ENCODE measurements at places on chromosomes 1 and 21.
A peak's percentile ranks its signal among the peaks of the same experiment; 100 is the strongest.

- DNase-seq: peak; percentile 92
Measured at GRCh38 chr1:155250633-155251449, 4.4 kb downstream of the ENTREP3 start.

- DNase-seq: no peak
Measured at GRCh38 chr1:40823345-40823744, 38.8 kb downstream of the CITED4 start.

- no peak for DNase-seq
Measured at GRCh38 chr1:153070243-153070642, 1.2 kb downstream of the SPRR2B start.

GRCh38 chr1:31356427-31356826, 16.4 kb downstream of the FABP3 start:
- no peak for DNase-seq

DNA sequence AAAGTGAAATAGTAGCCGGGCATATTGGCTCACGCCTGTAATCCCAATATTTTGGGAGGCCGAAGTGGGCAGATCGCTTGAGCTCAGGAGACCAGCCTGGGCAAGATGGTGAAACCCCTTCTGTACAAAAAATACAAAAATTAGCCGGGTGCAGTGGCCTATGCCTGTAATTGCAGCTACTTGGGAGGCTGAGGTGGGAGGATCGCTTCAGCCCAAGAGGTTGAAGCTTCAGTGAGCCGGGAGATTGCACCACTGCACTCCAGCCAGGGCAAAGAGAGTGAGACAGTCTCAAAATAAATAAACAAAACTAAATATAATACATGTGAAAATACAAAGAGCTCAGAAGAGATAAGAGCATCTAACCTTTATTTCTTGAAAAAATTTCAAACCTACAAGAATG, 2.3 kb upstream of the MSTO1 start:
- DNase-seq: no peak

DNA sequence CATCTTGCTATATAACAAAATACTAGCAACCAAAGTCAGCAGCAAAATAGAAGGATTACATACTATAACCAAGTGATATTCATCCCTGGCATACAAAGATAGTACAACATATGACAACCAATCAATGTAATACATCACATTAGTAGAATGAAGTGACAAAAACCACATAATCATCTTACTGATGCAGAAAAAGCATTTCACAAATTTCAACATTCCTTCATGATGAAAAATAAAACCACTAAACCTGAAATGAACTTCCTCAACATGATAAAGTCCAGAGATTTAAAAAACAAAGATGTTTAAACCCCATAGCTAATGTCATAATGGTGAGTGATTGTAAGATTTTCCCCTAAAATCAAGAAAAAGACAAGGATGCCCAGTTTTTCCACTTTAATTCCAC, 18.6 kb downstream of the RO60 start:
- no peak for DNase-seq

GRCh38 chr1:109201123-109201703, 12.5 kb upstream of the SARS1 start:
- DNase-seq: peak; percentile 77

DNA sequence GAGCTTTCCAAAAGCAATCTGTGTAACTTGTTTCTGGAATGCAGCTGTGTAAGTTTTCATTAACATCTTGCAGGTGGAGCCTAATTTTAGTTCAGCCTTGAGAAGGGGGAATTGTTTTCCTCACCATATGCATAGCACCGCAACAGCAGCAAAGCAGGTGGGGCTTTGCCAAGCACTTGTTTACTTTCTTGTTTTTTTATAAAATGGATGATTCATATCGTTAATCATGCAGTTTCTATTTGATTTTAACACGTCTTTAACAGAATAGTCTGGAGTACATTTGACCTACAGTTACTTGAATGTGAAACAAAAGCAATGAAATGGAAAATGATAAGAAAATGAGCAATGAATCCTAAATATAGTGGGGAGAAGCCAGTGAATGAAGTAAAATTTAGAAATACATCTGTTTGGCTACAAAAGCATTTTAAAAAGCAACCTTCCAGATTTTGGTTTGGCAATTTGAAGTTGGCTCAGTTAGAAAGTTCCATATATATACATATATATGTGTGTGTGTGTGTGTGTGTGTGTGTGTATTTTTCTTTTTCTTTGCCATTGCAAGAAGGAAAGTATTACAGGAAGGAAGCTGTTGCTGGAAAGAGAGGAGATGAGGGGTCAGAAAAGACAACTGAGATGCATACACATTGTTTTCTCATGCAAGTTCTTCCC, 119.0 kb upstream of the ADGRL2 start:
- DNase-seq: no peak

GRCh38 chr1:177328251-177328650, 157.5 kb downstream of the BRINP2 start:
- no peak for DNase-seq

GRCh38 chr1:183219616-183220009, 33.5 kb downstream of the LAMC2 start:
- no peak for DNase-seq

DNA sequence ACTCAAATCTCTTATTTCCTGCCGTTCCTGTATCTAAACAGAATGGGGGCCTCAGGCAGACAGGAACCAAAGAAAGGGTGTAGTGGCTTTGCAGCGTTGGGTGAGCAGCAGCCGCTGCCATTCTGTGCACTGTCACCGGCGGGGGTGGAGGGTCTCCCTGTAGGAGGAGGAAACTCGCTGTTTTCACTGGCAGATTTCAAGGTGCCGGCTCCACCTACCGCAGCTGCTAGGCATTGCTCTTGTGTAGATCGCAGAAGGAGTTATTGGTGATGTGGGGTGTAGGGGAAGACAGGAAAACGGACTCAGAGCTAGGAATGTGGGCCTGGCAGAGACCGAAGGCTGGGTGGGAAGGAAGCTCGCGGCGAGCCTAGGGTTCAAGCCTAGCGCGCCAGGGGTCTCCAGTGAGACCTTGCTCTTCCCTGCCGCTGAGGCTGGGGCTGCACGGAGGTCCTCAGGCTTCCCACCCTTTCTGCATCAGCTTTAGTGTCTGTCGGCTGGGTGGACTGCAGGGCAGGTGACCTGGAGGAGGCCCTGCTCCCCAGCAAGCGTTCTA, 20.8 kb downstream of the ATP5PO start:
- peak; percentile 42 for DNase-seq

- DNase-seq: no peak
Measured at GRCh38 chr1:43065191-43065590, 106.5 kb upstream of the SLC2A1 start.

DNA sequence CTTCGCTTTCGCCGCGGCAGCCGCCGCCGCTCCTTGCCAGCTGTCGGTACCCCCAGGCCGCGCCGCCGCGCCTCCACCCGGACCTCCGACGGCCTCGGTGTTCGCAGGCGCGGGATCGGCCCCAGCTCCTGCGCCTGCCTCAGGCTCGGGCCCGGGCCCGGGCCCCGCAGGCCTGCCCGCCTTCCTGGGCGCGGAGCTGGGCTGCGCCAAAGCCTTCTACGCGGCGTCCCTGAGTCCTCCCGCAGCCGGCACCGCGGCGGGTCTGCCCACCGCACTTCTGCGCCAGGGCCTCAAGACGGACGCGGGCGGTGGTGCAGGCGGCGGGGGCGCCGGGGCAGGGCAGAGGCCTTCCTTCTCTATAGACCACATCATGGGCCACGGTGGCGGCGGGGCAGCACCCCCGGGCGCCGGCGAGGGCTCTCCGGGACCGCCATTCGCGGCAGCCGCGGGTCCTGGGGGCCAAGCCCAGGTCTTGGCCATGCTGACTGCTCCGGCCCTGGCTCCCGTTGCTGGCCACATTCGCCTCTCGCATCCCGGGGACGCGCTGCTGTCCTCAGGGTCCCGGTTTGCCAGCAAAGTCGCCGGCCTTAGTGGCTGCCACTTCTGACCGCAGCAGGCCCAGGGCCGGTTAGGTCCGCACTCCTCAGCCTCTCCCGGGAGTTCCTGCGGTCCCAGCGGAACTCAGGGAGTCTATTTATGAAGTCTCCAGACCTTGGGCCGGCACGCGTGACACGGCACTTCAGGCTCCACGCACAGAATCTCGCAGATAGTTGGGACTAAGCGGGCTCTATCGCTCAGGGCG, 1.4 kb downstream of the FOXD2 start:
- no peak for DNase-seq

DNA sequence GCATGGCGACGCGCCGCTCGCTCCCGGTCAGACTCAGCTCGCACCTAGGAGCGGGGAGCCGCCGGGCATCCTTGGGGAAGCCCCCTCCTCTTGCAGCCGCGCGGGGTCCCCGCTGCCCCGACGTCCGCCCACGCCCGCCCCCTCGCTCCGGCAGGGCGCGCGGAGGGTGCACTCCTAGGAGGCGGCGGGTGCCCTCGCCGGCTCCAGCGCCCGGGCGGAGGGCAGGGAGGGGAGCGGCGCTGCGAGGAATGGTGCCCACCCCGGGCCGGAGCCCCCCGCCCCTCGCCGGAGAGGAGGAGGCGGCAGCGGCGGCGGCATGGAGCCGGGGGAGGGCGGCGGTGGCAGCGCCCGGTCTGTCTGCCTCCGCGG, 488 bp downstream of the FAM78B start:
- no peak for DNase-seq

DNA sequence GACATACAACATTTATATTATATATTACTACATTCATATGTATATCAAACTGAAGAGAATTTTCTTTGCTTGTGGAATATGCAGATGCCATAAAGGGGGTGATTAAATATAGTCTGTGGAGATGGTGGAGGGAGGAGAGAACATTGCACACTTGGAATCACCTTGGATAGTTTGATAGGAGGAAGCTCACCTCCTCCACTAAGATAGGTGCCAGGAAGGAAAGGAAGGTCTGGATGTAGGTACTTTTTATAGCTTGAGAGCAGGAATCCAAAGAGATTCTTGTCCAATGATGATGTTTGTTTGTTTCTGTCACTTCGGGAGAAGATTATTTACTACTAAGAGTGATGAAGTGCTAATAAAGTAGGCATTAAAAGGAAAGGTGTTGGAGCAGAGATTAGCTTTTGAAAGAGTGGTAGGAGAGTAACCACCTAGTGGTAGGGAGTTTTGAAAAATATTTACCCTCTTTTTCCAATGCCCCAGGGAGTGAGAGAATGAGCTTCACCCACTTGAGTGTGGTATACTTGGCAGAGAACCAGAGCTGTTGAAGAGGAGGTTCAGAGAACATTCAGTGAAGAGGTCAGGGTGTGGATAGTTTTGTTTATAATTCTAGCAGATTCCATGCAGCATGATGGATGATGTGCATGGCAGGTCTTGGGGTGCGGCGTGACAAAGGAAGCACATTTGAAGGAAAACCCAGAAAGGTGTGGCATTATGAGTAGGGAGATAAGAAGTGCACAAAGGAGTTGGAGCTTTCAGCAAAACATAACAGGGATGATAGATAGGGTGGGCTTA, 145.0 kb downstream of the PATJ start:
- no peak for DNase-seq

DNA sequence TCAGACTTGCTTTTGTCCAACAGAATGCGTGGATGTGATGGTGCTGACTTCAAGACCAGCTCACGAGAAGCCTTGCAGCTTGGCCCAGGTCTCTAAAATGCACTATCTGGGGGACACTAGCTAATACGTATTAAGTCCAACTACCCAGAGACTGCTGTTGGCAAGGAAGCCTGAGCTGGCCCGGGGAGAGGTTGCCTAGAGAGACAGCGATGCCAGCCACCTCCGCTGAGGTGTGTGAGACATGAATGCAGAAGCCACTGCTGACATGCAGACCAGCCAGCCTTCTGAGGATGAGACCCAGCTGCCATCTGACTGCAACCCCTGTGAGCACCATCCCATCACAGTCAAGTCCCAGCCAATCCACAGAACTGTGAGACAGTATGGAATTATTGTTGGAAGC, 32.5 kb downstream of the THAP3 start:
- DNase-seq: no peak

- no peak for DNase-seq
Measured at GRCh38 chr1:3068564-3069431, at the start of gene PRDM16. Gene PRDM16 (plus strand): TSS chr1:3069203. CDS start chr1:3069260, 57 bp downstream.

GRCh38 chr1:48493970-48494769, 22.2 kb upstream of the SPATA6 start:
- peak; percentile 93 for DNase-seq

DNA sequence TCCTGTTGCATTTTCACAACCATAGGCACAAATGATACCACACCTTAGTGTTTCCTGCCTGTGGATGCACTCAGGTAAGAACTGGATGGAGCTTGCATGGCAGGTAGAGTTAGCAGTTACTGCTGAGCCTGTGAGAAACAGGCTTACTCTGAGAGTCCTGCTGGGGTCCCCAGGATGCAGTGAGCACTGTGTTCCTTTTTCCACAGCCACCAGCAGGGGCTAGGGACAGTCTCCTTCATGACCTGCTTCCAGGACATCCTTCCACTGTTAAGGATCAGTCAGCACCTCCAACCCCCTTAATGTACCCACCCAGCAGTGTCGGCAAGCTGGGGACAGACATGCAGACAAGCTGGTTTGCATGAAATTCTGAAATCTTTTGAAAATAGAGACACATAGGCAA, 16.3 kb downstream of the CAPN8 start:
- no peak for DNase-seq

DNA sequence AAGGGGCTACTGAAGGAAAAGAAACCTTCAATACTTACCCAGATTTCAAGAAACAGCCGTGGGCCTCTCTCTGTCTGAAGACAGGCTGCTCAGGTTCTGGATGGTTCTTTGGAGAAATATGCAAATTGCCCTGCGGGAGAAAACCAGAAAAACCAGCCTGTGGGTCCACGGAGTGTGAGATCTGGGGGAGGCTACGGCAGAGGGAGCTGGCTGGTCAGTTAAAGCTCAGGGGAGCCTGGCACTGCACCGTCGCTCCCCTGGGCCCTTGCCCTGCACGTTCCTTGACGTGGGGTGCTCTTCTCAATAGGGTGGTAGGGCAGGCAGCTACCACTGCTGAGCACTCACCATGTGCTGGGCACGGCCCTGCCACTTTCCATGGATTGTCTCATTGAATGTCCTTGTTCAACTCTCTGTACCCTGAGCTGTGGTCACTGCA, 12.7 kb downstream of the TMCO4 start:
- DNase-seq: no peak

DNA sequence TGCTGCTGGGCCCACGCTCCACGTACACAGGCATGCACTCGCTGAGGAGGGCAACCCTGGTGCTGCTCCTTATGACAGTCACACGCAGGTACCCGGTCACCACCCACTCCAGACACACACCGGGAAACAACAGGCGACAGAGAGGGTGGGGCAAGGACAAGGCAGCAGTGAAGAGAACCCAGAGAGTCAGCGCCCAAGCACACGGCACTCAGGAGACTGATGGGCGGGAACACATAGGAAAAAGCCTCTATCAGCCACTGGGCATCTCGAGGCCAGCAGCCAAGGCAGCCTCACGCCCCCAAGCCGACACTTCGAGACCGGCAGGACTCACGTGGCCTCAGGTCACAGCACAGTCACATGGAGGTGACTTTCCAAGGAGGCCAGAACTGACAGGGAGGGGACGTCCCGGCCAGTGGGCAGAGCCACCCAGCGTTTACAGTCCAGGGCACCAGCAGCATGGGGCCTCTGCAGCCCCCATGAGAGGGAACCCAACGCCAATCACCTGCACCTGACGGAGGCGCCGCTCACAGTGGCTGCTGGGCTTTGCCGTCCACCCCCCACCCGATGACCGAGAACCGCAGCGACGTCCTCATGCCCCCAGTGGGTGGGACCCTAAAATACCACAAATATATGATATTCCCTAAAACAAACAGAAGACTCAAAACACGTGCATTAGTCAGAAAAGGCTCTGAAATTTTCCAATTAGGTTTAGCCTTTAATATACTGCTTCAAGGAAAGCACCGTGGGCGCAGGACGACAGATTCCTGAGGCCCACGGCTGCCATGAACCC, 19.7 kb downstream of the PTTG1IP start:
- DNase-seq: no peak

GRCh38 chr21:23445307-23445706, 2162.0 kb downstream of the MRPL39 start:
- DNase-seq: no peak
